ENCODE measurements at places on chromosomes 13 and 19.

DNA sequence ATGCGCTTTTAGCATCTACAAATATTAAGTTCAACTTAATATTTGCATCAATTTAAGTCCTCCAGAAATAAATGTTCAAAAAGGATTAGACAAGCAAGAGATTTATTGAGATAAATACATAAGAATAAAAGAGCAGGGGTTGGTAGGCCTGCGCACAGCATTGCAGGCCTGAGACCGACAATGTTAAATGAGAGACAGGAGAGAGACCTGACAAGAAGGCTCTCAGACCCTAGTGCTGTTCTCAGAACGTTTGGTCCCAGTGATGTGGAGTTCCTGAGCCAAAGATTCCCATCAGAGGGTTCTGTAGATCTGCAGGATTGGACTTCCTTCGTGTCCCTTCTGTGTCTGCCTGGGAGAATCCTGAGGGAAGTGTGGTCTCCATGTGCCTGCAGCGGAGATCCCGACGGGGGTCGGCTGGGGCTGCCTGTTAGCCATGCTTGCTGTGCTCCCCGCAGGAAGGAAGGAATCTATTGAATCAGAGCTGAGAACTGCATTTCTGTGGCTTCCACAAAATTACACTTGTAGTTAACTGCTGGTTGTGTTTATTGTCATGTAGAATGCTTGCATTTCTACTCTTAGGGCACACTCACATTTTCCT, 369.9 kb upstream of the SLC10A2 start:
- no peak for DNase-seq

GRCh38 chr13:48194379-48194754, 38.6 kb upstream of the ITM2B start:
- no peak for DNase-seq

- no peak for DNase-seq
Measured at GRCh38 chr19:4589579-4590410, 30.3 kb upstream of the SEMA6B start.

- peak; percentile 26 for DNase-seq
Measured at GRCh38 chr19:51020988-51021651, 1.6 kb upstream of the KLK10 start.

- peak; percentile 86 for DNase-seq
Measured at GRCh38 chr19:677201-677600, 1.0 kb downstream of the FSTL3 start.

- DNase-seq, result peak; percentile 39
Measured at GRCh38 chr13:92175330-92175729, 776.9 kb downstream of the GPC5 start.

- no peak for DNase-seq
Measured at GRCh38 chr13:100658363-100658762, 16.2 kb downstream of the TMTC4 start.

DNA sequence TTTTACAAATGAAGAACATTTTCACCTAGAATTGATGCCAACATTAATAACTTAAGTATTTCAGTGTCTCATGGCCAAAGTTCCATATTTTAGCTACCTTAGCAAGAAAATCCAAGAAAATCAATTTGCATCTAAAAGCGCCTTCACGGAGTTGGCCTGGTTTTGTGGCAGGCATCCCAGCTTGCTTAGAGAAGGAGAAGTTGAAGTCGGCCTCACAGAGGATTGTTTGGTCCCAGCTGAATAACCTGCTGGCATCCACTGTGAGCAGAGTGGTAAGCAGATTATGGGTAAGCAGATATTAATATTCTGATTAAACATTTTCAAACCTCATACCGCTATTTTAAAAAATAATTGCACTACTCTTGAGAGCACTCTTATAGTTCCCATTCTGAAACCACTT, 62.3 kb upstream of the STARD13 start:
- no peak for DNase-seq

GRCh38 chr13:99388334-99388923, 81.2 kb upstream of the GPR183 start:
- no peak for DNase-seq

- no peak for DNase-seq
Measured at GRCh38 chr13:18954254-18954653, 227.4 kb downstream of the TUBA3C start.

GRCh38 chr13:41282129-41282571, 18.8 kb upstream of the MTRF1 start:
- no peak for DNase-seq

DNA sequence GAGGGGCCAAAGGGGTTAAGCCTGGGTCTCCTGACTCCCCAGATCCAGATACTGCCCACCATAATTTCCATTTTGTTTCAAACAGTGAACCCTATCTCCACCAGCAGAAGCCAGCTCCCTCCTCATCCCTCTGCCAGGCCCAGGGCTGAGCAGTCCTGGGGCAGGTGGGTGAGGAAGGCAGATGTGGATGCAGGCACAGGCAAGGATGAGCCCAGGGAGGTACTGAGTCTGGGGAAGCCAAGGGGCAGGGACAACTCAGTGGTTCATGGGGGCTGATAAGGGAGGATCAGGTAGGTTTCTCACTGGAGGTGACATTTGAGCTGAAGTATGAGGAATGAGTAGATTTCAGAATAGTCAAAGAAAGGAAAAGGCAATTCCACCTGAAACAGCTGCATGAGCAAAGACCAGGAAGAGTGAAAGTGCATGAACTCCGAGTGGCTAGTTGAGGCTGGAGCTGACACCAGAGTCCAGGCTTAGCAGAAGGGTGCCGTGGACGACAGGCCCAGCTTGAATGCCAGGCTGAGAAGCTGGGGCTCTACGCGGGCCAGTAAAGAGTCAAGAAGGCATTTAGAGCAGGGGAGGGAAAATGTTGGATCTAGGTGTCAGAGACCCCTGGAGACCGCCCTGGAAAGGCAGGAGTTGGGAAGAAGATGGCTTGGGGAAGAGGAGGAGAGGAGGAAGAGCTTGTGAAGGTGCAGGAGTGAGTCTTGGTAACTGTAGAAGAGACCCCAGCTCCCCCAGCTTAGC, 10.3 kb downstream of the CIC start:
- DNase-seq, result no peak

GRCh38 chr13:81874681-81875661, 1534.0 kb upstream of the SPRY2 start:
- DNase-seq, result no peak

- no peak for DNase-seq
Measured at GRCh38 chr13:98941536-98941935, 36.3 kb downstream of the DOCK9 start.

GRCh38 chr13:74669149-74669548, 534.9 kb upstream of the KLF12 start:
- DNase-seq, result no peak

GRCh38 chr13:110282316-110282841, 24.6 kb downstream of the COL4A1 start:
- DNase-seq, result no peak

- no peak for DNase-seq
Measured at GRCh38 chr13:33743438-33744368, 74.2 kb upstream of the RFC3 start.

DNA sequence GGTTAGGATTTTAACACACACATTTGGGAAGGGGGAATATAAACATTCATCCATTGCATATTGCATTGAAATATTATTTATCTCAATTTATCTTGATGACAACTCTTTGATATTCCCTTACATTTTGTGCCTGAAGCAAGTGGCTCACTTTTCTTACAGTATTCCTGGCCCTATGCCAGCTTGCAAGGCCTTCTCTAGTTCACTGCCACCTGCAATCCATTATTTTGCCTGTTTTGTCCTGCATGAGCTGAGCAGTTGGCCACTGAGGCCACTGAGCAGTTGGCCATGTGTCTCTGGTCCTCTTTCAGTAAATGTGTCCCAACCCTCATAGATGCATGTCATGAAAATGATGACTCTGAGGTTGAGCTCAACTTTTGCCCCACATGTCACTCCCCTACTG, 49.8 kb downstream of the CBY2 start:
- DNase-seq, result no peak

GRCh38 chr19:55633861-55634260, 6.9 kb upstream of the ZNF580 start:
- DNase-seq, result no peak

GRCh38 chr13:113974304-113975281, 717 bp upstream of the C13orf46 start:
- no peak for DNase-seq

- no peak for DNase-seq
Measured at GRCh38 chr13:114029866-114030625, 56.2 kb upstream of the C13orf46 start.

DNA sequence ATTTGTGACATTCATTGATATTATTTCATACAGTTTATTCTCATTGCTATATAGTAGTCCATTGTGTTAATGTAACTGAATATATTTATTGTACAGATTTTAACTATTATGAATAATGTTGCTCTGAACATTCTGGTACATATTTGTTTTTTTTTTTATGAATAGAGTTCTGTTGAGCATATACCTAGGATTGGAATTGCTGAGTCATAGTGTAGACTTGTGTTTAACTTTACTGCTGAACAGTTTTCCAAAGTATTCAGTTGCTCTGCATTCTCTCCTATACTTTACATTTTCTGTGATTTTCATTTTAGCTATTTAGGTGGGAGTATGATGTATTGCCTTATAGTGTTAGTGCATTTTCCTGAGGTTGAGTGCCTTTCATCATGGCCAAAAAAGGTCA, 97.5 kb downstream of the MAB21L1 start:
- DNase-seq, result no peak

- no peak for DNase-seq
Measured at GRCh38 chr13:35165205-35165604, 223.1 kb downstream of the NBEA start.

GRCh38 chr13:46071590-46072249, 19.2 kb upstream of the ZC3H13 start:
- DNase-seq, result peak; percentile 73

DNA sequence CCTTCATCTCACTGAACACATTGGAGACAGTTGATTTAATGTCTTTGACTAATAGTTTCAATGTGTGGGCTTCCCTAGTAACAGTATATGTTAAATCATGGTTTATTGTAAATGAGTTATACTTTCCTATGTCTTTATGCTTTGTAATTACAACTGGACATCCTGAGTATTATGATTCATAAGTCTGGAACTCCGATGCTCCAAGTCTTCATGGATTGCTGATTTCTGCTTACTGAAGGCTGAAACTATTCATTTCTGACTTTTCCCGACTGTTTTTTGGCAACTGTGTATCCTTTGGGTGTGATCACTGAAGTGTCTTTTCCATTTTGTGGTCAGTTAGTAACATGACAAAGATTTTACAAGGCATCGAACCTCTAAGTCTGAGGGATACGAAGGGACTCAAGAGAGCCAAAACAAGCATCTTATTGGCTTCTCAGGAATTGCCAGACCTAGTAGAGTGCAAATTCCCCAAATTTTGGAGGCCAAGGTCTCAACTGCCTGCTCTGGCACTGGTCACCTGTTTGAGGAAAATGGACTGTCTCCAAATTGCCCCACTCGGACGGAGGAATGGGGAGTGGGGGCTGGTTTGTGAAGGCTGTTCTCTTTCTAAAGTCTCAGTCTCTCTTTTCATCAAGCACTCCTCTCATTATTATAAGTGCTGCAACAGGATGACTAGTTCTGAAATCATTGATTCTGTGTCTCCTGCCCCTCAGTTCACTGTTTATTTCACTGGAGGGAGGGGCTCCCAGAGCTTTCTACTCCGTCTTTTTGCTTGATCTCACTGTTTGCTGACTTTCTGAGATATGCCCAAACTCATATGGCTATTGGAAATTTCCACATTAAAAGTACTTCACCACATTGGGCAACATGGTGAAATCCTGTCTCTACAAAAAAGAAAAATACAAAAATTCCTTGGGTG, 20.2 kb upstream of the CD70 start:
- DNase-seq, result peak; percentile 66

- no peak for DNase-seq
Measured at GRCh38 chr19:5547881-5548280, 19.9 kb downstream of the TINCR start.

DNA sequence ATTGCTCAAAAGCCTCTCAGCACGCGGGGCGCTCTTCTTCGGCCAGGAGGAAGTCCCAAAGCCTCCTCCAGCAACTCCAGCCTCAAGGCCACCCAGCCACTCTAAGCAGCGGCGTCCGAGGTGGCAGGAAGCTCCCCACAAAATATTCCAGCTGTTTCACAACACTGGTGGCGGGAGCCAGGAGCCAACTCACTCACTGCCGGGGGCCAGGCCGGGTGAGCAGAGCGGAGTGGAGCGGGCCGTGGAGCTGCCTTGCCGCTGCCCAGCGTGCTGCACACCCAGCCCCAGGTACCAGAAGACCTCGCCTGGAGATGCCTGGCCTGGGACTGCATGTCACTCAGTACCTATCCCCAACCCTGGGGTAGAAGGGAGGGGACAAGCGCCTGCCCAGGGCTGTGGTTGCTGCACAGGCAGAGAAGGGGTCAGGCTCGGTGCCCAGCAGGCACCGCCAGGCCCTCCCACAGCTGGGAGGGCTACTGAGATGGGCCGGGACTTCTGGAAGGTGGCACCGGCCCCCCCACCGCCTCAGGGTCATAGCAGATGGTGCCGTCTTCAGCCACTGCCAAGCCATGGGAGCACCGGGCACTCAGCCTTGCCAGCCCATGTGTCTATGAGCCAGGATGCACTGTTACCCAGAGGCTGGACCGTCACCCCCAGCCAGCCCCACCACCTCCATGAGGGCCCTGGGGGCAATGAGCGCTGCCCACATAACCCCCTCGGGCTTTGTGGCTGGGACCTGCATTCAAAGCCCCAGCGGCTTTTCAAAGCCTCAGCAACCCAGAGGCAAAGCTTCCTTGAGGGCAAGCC, 59.2 kb downstream of the MLLT1 start:
- no peak for DNase-seq

- peak; percentile 42 for DNase-seq
Measured at GRCh38 chr19:2549701-2550191, 73.8 kb downstream of the GADD45B start.

DNA sequence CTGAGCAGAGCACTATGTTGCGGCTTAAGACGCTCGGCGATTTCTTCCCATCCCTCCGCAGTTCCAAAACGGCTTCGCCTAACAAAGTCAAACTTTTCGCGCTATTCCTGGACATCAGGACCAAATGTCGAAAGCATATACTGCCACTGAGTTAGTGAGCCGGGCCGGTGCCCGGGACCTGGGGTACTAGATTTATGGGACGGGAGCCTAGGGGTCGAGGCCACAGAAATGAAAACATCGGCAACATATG, 699 bp downstream of the RCBTB2 start:
- peak; percentile 21 for DNase-seq
